ENCODE measurements at places on chromosomes 1 and 21.

GRCh38 chr1:247301176-247301540 is 30.5 kb downstream of the ZNF496 start:
- no peak for DNase-seq

GRCh38 chr1:180213401-180214170 is 16.5 kb upstream of the LHX4 start:
- no peak for DNase-seq

- DNase-seq, result no peak
Measured at GRCh38 chr1:60662486-60663044, 419.8 kb upstream of the NFIA start.

DNA sequence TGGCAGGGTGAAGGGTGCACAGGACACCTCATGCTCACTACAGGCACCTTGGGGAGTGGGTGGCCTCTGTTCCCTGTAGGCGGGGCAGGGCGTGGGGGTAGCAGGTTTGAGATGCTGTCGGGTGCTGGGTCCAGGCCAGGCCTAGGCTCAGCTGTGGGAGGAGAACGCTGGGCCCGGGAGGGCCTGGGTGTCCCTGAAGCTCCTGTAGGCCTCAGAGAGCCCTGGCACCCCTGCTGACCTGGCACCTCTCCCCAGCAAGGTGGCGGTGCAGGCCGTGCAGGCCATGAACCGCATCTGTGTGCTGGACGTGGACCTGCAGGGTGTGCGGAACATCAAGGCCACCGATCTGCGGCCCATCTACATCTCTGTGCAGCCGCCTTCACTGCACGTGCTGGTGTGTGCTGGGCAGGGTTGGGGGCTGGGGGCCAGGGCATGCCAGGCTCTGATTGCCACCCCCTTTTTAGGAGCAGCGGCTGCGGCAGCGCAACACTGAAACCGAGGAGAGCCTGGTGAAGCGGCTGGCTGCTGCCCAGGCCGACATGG is 2.5 kb upstream of the GJC2 start:
- no peak for DNase-seq

GRCh38 chr21:44623575-44623974 is 3.3 kb upstream of the KRTAP10-9 start:
- DNase-seq, result no peak

GRCh38 chr1:110203021-110203661 is 7.0 kb upstream of the KCNC4 start:
- peak; percentile 79 for DNase-seq

- DNase-seq, result no peak
Measured at GRCh38 chr1:197247465-197247864, 20.6 kb upstream of the CRB1 start.

GRCh38 chr1:218403300-218403699 is 58.2 kb downstream of the TGFB2 start:
- DNase-seq, result no peak

DNA sequence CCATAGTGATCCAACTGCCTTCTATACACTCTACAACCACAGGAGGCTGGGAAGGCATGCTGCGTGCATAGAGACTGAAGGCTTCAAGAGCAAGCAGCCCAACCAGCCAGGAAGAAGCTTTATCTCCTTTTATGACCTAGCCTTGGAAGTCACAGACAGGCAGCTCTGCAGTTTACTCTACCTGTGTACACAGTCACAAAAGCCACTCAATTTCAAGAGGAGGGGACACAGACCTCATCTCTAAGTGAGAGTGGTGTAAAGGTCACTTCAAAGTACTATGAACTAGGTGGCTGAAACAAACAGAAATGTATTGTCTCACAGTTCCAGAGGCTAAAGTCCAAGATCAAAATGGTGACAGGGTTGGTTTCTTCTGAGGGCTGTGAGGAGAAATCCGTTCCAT is 69.6 kb upstream of the GJB5 start:
- no peak for DNase-seq

- peak; percentile 34 for DNase-seq
Measured at GRCh38 chr1:11337580-11338073, 64.6 kb downstream of the UBIAD1 start.

DNA sequence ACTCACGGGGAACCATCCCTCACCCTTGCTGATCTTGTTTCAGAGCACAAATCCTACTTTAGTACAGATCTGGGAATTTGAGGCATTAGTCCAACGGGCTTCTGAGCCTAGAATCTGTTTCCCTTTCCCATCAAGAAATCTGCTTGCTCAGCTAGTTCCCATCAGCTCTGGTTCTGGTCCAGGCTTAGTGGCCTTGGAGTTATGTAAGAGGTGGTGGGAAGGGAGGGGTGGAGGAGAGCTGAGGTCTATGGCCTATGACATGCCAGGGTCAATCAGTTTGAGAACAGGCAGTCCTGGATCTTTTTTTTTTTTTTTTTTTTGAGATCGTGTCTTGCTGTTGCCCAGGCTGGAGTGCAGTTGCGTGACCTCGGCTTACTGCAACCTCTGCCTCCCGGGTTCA is 4.1 kb downstream of the GSTM1 start:
- no peak for DNase-seq

DNA sequence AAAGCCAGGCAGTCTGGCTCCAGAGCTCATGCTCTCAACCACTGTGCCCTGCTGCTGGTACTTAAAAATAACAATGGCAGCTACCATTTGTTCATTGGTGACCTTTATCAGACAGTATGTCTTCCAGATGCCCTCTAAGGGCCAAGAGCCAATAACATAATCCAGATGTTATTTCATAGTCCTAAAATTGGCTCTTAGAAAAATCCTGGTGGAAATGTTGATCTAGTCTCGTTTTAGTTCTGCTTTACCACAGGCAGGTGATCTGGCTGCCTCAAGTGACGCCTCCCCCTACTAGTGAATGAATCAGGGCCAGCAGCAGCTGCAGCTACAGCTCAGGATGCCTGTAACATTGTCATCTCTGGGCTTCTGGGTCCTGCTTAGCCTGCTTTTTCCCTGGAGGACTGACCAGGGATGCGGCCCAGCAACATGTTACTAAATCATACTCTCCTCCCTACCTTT is 12.6 kb upstream of the HMGN2 start:
- no peak for DNase-seq

All from NCI-H748 treated with DMSO at 0.1 percent for 48 hours (cell line).